Adipose tissue (tissue), 3 donors: ENCODE measurements at places on chromosomes 7 and 10. TPM values are rescaled to one million over a fixed set of nuclear protein-coding genes. Genes with fewer than 3 reads are reported as not detected.

The SRI gene
- 117 TPM for polyA plus RNA-seq

The SLC39A12 gene
- polyA plus RNA-seq, result not detected

The TPST1 gene
- polyA plus RNA-seq, result 11.8 TPM

The EXOSC1 gene
- polyA plus RNA-seq, result 25.5 TPM

The TAS2R3 gene
- polyA plus RNA-seq, result not detected

The MOGAT3 gene
- polyA plus RNA-seq, result not detected

The JCAD gene
- 40.2 TPM for polyA plus RNA-seq

The VKORC1L1 gene
- polyA plus RNA-seq, result 21.6 TPM

The RSPH10B2 gene
- 0.07 TPM for polyA plus RNA-seq

The UTF1 gene
- polyA plus RNA-seq, result not detected

The FAM131B gene
- polyA plus RNA-seq, result 0.09 TPM

The ABCB4 gene
- polyA plus RNA-seq, result not detected

The PRR15 gene
- 1.6 TPM for polyA plus RNA-seq
